ENCODE measurements at places on chromosomes 1 and 21. TPM values are rescaled to one million over a fixed set of nuclear protein-coding genes. Genes with fewer than 3 reads are reported as not detected.

- peak; percentile 8 for DNase-seq
Observed at GRCh38 chr1:7847599-7847998, 5.3 kb downstream of the UTS2 start.

GRCh38 chr1:81850495-81850894, 49.8 kb downstream of the ADGRL2 start:
- DNase-seq = no peak

DNA sequence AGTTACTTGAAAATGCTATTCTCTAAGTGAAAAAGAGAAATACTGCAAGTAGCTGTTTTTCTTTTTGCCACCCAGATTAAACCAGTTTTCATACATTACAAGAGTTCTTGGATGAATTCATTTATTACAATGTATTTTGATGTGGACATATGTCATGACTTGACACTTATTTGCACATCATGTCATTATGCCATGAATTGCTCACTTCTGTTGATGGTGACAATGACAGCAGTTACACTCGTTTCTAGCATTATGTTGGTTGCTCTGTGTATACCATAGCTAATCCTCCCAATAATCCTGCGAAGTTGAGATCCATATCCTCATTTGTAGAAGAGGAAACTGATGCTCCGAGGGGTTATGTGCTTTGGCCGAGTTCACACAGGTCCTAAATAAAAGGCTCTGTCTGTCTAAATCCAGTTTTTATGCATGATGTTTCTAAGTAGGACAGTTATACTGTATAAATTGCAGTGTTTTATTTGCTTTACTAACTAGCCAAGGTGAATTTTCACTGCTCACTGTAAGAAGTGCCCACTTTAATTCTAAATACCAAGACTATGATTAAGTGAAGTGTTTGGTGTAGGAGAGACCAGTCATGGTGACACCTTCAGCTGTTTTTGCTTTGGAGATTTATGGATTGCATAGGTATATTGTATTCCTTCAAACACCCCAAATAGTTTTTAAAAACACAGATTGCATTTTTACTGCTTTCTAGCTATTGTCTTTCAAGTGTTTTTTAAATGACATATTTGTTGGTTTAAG, 56.7 kb downstream of the PRDM2 start:
- DNase-seq = peak; percentile 47

DNA sequence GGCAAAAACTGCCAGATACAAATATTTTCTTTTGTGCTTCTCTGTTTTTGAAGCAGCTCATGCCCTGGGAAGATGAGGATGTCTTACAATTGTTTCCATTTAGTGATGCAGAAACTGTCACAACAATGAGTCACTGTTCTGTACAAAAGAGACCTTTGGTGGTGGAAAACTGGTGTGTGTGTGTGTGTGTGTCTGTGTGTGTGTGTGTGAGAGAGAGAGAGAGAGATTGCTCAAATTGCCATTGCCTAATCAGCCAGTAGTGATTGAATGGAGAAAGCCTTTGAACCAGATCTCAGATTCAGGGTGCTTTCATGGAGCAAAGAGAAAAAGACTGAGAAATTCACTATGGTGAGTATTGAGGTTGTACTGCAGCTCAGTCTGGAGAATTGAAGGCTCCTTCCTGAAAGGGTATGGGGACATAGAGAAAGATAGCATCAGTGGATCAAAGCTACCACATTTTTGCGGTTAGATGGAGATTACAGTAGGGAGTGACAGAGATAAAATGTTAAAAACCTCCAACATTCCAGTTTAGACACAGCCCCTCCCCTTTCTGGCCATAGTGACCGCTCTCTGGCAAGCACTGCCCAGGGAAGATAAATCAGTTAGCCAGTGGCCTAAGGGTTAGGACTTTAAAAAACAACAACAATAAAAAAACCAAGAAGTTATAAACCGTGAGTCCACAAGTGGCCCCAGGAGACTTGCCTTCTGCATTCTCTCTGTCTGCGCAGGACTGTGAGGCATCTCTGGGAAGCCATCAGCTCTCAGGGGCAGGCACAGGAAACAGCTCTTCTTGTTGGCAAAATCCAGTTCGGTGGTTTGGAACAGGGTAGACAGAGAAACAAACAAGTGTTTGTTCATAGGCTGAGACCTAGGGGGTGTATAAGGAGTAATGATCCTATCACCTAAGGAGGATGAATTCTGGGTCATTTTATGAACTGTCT, 406.5 kb downstream of the DUSP10 start:
- peak; percentile 7 for DNase-seq

DNA sequence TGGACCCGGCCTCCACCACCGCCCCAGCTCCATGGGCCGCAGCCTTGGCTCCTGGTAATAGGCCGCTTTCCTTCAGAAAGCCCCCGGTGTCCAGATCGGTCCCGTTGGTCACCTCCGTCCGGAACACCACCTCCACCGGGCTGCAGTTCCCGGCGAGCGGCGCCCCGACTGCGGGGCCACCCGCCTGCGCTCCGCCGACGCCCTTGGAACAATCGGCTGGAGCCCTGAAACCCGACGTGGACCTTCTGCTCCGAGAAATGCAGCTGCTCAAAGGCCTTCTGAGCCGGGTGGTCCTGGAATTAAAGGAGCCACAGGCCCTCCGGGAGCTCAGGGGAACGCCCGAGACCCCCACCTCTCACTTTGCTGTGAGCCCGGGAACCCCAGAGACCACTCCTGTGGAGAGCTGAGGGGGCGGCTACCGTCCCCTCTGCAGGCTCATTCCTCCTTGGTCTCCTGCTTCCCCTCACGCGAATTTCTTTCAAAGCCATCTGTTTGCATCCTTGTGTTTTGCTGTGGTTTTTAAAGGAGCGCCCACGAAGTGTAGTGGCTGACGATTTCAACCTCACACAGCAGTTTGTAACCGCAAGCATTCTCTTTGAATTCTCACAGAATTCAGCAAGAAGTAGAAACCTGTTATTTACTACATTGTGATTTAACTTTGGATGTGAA, 6.0 kb downstream of the FCRLB start:
- DNase-seq = no peak

DNA sequence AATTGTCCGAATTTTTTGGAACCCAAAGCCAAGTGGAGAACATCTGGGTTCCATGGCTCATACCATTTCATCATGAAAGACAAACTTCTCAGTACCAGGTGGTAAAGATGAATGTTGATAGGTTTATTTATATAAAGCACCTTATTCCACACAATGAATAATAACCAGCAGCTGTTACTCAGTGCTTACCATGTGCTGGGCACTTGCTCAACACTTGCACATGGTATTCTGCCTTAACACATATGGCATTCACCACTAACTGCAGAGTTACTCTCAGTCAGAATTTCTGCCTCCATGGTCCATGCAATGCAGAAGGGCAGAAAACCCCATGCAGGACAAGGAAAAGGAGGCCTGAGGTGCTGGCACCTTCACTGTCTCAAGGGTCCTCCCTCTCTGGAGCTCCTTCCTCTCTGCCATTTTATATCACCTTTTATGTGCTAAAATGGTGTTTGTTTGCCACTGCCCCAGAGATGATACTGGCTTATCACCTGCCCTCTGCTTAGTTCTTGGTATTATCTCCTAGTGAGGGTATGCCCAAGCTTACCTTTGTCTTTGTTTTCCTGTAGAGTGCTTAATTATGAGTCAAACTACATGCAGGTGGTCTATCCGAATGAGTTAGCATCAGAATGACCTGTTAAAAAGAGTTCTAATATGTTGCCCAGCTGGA, 76.7 kb upstream of the ZNF326 start:
- peak; percentile 77 for DNase-seq

DNA sequence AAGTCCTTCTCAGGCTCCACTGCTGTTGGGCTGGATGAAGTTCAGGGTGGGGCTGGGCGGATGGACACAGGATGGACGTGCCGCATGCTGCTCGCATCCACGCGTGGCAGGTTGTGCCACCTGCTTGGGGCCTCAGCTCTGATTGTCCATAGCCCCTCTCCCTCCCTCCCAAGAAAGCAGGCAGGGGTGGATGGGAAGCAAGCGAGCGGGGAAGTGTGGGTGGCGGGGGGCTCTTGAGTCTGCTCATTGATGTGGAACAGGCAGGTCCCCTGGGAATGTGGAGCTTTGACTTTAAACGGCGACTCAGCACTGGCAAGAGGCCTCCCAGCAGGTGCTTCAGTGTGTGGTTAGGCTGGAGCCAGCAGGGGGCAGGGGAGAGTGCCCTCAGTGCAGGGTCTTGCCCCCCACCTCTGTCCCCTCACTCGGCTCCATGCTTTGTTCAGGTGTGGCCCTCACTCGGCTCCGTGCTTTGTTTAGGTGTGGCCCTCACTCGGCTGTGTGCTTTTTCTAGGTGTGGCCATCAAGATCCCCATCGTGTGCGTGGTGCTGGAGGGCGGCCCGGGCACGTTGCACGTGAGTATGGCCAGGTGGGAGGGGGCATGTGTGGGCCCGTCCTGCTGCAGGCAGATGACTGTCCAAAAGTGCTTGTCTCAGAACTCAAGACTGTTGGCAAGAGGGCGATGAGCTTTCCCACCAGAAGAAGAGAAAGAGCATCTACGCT, 23.9 kb downstream of the TRPM2 start:
- no peak for DNase-seq

GRCh38 chr1:193310564-193310963, 124.2 kb upstream of the B3GALT2 start:
- DNase-seq = no peak

DNA sequence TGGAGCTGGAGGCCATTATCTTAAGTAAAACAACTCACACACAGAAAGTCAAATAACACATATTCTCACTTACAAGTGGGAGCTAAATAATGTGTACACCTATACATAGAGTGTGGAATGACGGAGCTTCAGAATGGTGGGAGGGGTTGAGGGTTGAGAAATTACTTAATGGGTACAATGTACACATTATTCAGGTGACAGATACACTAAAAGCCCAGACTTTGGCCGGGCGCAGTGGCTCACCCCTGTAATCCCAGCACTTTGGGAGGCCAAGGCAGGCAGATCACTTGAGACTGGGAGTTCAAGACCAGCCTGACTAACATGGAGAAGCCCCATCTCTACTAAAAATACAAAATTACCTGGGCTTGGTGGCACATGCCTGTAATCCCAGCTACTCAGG, 24.9 kb upstream of the LRIG2 start:
- no peak for DNase-seq

DNA sequence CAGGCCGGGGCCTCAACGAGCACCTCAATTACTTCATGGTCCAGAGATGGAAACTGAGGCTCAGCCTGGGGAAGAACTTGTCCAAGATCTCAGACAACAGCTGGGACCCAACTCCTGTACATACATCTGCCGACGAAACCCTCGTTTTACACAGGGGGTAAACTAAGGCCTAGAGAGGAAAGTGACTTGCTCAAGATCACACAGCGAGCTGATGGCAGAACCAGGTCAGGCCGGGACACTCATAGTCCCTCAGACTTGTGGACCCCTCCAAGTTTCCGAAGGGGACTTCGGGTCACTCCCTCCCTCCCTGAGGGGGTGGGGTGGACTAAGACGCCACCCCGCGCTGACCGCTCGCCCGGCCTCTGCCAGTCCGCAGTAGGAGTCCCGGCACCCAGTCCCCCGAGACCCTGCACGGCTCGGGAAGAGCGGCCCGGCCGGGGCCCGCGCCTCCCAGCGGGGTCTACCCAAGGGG, 430 bp downstream of the WASF2 start:
- no peak for DNase-seq

- no peak for DNase-seq
Observed at GRCh38 chr1:40817791-40818263, 34.2 kb downstream of the KCNQ4 start.

DNA sequence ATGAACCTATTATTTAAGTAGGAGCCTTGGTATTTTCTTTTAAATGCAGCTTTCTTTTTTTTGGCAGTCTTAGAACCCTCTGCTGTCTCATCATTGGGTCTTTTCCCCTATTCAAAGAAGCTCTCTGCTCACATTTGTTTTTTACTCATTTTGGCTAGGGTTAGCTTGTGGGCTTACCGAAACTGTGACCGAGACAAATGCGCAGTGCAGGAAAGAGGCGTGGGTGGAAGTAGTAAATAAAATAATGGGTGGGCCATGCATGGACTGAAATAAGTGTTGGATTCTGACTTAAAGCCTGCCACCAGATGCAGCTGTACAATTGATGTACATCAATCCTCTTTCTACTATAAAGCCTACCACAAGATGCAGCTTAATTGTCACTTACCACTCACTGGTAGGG, 14.7 kb downstream of the XPR1 start:
- no peak for DNase-seq

DNA sequence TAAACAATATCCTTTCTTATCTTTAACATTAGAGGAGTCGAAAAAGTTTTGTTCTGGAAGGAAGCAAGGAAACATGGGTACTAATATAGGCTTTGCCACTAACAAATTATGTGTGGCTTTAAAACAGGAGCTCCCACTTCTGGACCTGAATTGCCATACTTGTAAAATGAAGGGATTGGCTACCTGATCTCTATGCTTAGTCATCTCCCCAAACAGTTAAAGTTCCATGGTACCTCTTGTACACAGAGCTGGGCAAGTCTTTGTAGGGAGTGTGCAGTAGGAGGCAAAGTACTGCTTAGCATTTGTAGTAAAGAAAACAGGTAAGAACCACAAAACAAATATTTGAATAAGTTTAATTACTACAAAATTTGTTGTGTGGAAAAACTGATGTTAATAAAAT, 81.3 kb downstream of the MAST2 start:
- DNase-seq = peak; percentile 57

DNA sequence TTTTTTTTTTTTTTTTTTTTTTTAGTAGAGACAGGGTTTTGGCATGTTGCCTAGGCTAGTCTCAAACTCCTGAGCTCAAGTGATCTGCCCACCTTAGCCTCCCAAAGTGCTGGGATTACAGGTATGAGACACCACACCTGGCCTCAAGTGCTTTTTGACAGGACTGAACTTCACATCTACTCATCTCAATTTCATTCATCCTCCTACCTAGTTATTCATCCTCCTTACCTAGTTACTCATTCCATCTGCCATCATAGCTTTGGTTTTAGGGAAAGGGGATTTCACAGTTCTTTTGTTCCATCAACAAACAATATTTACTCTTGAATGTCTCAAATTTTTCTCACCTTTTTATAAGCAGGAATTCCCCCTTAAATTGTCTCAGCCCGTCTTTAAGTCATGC, 38.6 kb upstream of the RALGPS2 start:
- peak; percentile 81 for DNase-seq

DNA sequence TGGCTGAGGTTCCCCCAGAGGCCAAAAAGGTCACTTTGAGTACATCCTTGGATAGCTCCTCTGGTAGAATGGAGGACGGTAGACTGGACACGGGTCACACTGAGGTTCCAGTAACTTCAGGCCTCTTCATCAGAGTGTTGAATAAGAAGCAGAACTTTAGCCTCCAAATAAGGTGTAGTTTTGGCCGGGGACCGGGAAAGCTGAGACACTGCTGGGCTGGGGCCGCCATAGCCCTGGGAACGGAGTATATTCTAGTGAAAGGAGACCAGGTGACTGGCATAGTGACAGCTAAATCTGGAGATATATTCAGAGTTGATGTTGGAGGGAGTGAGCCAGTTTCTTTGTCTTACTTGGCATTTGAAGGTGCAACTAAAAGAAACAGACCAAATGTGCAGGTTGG, 84.1 kb downstream of the EVA1C start:
- DNase-seq = no peak

Gene SRSF11
- 107 TPM for total RNA-seq

Gene YOD1
- 15.3 TPM for total RNA-seq

Gene OR2T33
- total RNA-seq = not detected

Gene CLDN17
- 2.3 TPM for total RNA-seq

Gene KRTAP12-2
- not detected for total RNA-seq

Gene DYNLT5
- total RNA-seq = not detected

Gene OLIG2
- not detected for total RNA-seq

Gene KCNE2
- total RNA-seq = not detected

Gene MCOLN2
- total RNA-seq = 0.64 TPM

Gene INAVA
- total RNA-seq = 28.7 TPM

Gene ARHGEF19
- 6.1 TPM for total RNA-seq
